Activated T-helper 1 cell treated with anti-CD3 and anti-CD28 coated beads, Interleukin-12 subunit alpha, Interleukin-12 subunit beta, Interleukin-2, Interleukin-4 antibody, amounts not matched to agents 30 ng/mL and 10 ng/mL and 1 ng/mL, durations not matched to agents 14 hours and 24 hours and 36 hours (primary cell): ENCODE measurements at places on chromosomes 2 and 18.

DNA sequence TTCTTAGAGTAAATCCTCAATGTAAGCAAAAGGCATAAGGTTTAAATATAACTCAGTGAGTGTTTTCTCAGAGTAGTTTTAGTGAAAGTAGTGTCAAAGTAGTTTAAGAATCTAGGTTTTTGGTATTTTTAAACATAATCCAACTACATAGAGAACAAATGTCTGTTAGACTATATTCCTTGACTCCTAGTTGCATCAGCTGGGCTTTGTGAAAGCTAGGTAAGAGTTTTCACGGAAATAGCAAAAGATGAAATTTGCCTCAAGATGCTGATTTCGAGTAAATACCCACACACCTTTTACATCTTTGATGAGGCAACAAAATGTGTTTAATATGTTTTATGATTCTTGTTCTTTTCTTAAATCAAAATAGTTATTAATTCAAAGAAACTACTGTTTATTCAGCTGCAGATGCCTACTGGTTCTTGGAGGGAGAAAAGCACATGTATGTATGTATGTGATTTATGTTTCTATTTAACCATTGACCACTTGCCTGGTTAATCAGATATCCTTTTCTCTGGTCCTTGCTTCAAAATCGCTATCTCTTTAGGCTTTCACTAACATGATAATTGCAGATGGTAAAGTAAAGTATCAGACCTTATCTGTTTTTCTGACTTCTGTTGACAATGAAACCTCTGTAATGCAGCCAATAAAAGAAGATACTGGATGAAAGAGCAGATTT, 117.4 kb upstream of the NOSTRIN start:
- DNase-seq, result no peak

DNA sequence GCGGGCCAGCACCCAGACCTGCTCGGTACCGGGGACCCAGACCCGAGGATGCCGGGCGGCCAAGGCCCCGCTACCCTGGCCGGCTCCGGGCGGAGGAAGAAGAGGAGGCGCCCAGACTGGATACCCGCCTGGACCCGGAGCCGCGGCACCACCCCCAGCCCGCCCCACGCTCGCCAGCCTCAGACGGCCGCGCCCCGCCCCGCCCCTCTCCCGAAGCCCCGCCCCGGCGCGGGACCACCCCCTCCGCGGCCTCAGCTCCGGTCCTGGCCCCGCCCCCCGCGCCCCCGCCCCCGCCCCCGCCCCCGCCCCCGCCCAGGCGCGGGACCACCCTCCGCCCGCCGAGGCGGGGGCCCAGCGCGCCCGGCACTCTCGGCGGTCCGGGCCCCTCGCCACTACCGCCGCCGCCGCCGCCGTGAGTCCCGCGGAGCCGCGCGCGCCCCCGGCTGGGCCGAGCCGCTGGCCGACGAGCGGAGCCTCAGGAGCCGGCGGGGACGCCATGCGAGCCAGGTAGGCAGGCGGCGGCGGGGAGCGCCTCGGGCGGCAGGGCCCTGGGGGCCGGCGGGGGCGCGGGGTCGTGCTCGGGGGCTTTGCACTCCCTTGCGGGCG, at the start of gene SH3BP4:
Gene SH3BP4, plus strand, starts transcription at position 354 of the 606 bp plus-strand sequence. CDS start 82,986 bp downstream, outside the sequence.
- DNase-seq, result peak; percentile 15

- DNase-seq, result no peak
Observed at GRCh38 chr2:220300806-220301205, 673.4 kb downstream of the SLC4A3 start.

GRCh38 chr2:121776885-121777698, 21.6 kb downstream of the TSN start:
- no peak for DNase-seq

- no peak for DNase-seq
Observed at GRCh38 chr2:134466141-134466540, 212.3 kb downstream of the MGAT5 start.

GRCh38 chr2:6664332-6665061, 201.2 kb downstream of the CMPK2 start:
- DNase-seq, result no peak

DNA sequence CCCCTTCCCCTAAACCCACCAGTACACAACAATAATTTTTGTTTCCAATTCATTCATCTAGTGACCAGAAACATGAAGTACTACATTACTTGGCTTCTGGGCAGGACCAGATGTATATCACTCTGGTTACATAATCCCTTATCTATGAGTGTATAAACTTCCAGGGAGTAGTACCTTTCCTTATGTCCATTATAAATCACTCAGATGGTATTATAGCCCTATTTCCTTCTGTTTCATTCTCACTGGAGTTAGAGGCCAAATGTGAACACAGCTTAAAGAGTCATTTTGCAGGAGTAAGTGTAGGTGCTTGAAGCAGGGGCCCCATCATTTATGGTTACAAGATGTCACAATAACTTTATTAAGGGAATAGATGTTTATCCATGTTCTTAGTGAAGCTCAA, 894.4 kb upstream of the NXPH2 start:
- no peak for DNase-seq

DNA sequence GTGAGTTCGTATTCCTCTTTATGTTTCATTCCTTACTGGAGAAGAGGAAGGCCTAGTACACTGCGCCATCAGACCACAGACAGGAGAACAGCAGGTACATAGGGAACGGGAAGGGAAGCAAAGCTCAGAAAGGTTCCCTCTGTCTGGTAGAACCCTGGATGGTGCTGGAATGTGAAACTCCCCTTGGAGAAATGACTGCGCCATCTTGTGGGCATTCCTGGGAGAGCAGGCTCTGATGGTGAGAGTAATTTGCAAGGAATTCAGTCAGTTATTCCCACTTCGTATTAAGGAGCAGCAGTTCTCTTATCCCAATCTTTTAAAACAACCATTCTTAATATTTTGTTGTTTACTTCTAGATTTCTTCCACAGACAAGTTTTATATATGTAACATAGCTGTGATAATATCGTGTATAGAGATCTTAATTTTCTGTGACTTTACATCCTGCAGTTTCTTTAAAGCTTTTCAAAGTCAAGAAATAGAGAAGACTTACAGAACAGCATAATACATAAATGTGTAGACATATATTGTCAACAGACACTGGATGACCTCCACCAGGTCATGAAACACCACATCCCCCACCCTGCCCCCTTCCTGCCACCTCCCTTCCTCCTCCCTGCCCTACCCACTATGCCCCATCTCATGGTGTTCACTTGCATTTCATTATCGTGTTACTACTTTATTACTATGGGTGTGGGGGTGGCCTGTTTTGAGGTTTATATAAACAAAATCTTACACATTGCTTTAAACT, 83.9 kb downstream of the ARHGEF4 start:
- DNase-seq, result peak; percentile 17

GRCh38 chr2:217058791-217059755, 199.2 kb upstream of the TNP1 start:
- DNase-seq, result no peak

- DNase-seq, result no peak
Observed at GRCh38 chr2:202023198-202023903, 10.3 kb upstream of the FZD7 start.

GRCh38 chr2:102891296-102891695, 129.5 kb downstream of the TMEM182 start:
- no peak for DNase-seq

DNA sequence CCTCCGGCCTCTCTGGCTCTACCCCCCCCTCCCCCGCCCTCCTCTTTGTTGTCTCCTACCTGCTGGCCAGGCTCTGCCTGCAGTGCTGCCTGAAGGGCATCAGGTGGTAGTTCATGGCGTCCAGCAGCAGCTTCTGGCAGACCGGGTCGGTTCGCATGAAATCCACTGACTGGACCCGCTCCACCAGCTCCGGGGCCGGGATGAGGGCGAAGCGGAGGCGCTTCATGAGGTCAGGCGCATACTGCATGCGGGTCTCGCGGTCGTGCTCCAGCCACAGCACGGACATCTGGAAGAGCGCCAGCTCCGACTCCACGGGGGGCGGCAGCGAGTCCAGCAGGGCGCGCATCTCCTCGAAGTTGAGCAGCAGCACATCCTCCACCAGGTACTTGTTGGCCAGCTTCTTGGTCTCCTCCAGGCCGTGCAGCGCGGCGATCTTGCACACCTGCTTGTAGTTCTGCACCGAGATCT, 3.2 kb downstream of the KLHL14 start:
- DNase-seq, result no peak

GRCh38 chr18:57771193-57771592, 31.9 kb downstream of the ATP8B1 start:
- no peak for DNase-seq

- no peak for DNase-seq
Observed at GRCh38 chr18:75691483-75691882, 264.0 kb upstream of the SMIM21 start.

DNA sequence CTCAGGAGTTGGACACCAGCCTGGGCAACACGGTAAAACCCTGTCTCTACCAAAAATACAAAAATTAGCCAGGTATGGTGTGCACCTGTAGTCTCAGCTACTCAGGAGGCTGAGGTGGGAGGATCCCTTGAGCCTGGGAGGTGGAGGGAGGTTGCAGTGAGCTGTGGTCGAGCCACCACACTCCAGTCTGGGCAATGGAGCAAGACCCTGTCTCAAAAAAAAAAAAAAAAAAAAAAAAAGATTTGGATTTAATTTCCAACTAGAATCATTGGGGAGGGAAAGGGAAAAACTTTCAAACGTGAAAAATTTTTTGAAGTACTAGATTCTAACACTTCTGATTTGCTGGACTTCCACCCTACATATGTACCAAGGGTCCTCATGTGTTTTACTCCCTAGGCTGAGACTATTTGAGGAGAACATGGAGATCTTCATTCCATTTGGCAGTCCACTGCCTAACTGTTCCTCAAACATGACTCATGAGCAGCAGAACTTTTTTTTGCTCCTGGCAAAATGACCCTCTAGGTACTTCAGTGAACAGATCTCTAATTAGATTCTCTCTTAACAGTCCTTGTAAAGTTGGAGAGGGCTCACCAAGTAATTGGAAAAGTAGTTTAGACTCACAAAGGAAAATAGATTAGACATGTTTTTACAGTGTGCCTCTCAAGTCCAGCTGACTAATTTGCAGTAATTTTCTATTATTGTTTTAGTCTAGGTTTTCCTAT, 267.6 kb downstream of the METTL4 start:
- no peak for DNase-seq

GRCh38 chr18:13380691-13381070, 162.1 kb downstream of the LDLRAD4 start:
- DNase-seq, result no peak

GRCh38 chr2:227374158-227374557, 4.9 kb downstream of the TM4SF20 start:
- DNase-seq, result peak; percentile 4

DNA sequence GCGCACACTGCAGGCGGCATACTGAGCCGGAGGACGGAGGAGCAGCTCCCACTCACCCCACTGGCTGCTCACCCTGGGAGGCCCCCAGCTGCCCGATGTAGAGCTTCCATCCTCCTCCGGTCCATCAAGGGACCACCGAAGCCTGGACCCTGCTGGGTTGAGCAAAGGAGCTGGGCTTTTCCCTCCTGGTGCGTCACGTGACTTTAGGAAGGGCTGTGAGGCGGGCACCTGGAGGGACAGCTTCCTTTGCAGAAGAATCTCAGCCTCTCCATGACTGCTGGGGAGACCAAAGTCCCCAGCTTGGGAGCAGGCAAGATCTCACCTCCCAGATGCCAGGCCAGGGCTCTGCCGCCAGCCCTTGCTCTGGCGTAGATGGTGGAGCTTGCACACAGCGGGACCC, 102.7 kb downstream of the TWIST2 start:
- DNase-seq, result no peak

- DNase-seq, result no peak
Observed at GRCh38 chr2:239307921-239308613, 92.8 kb downstream of the HDAC4 start.
